ENCODE measurements at places on chromosomes 5 and 9. TPM values are rescaled to one million over a fixed set of nuclear protein-coding genes. Genes with fewer than 3 reads are reported as not detected.

DNA sequence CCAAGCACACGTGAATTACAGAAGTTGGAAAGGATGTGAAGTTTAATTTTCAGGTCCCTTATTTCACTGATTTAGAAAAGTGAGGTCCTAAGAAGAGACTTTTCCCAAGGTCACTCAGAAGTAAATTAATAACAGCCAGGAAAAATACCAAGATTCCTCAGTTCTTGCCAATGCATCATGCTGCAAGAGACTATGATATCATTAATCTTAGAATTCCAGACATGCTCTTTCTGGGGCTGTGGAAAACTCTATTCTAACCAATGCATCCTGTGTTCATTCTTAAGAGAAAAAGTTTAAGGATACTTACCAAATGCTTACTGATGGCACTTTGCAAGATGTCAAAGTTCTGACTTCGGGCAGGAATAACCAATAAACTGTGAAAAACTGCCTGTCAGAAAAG lies 42.8 kb downstream of the TEX10 start:
- no peak for DNase-seq

DNA sequence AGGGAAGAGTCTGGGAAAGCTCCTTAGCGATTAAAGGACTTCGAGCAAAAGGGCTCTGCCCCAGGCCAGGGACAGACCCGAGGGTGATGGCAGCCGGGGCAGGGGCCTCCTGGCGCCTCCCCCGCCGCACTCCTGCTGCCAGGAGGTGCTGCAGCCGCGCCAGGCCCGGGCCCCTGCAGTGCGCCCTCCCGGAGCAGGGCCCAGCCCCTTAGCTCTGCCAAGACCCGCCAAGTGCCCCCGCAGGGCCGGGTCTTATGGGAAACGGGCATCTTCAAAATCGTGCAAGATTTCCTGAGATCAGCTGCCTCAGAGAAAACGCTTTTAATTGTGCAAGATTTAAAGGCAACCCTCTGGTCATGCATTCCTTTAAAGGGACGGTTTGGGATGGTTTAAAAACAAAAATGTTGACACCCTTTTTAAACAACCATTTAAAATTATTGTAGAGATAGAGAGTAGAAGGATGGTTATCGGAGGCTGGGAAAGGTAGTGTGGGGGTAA lies 52.4 kb downstream of the CDC14B start:
- DNase-seq, result no peak

The SPINK7 gene
- total RNA-seq, result not detected

The PCDHGA8 gene
- total RNA-seq, result 2.7 TPM

The CDH9 gene
- 55.9 TPM for total RNA-seq

- peak; percentile 91 for DNase-seq
These were observed at the start of gene KLHL9 for GRCh38 chr9:21334701-21335632. KLHL9 (minus strand) TSS chr9:21335404; CDS start chr9:21334859, 545 bp downstream.

The DMRT3 gene
- total RNA-seq, result 1.4 TPM

The NDFIP1 gene
- total RNA-seq, result 261 TPM

The MCIDAS gene
- not detected for total RNA-seq

The FAM78A gene
- total RNA-seq, result 12.8 TPM

The NTNG2 gene
- total RNA-seq, result 44.0 TPM

DNA sequence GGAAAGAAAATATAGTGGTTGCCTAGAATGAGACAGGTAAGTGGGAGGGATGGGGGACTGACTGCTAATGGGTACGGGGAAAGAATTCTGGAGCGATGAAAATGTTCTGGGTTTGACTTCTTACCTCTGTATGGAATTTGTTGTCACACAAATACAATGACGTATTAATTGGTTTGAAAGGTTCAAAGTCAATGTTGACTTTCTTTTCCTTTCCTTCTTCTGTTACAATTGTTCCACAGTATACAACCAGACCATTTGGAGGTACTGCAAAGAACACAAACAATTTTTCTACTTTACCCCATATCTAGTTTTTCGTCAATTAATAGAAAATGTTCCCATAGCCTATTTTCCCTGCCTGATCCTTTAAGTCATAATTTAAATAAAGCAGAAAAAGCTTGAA lies 25.6 kb downstream of the ETF1 start:
- no peak for DNase-seq

DNA sequence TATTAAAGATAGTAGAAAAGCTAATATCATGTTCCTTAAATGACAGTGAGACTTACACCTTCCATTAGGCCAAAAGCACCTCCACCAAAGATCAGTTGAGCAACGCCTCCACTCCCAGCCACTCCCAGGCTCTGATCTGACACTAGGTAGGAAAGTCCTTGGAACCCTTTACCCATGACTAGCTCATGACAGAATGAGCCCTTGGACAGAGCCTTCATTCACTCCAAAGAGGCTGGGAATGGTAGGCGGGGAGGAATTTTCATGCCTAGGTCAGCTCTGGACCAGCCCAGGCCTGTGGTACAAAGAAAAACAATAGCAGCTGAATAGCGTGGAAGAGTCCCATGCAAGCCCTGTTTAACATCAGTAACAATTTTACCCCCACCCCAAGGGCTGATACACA lies 493.7 kb downstream of the NR2F1-AS1 start:
- no peak for DNase-seq

DNA sequence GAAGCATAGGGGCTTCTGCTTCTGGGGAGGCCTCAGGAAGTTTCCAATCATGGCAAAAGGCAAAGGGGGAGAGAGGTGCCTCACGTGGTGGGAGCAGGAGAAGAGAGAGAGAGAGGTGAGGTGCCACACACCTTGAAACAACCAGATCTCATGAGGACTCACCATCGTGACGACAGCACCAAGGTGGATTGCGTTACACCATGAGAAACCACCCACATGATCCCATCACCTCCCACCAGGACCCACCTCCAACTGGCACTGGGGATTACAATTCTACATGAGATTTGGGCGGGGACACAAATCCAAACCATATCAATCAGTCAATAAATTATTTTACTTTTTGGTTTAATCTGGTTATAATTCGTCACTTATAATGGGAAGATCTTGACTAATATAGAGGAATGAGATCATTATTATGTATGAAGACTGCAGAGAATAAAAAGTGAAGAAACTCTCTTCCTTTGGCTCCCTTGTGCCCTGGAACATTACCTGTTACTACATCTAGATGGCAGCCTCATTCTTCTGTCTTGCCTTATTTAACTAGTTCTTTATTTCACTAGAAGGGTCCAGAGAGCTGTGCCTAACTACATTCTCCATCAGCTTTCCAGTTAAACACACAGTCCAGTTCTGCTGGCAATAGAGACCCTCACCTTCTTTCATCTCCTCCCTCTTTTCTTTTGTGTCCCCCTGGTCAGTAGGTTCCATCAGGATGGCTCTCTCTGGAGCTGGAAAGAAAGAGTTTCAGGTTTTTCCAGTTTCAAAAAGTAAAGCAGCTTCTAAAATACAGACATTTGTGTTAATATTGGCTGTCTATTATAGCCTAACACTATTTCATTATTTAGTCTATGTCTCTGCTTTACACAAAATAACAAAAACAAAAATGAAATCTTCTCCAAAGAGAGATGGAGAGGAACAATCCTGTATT lies 21.7 kb upstream of the SPINK7 start:
- no peak for DNase-seq

- DNase-seq, result no peak
These were observed 748.7 kb downstream of the TLE4 start for GRCh38 chr9:80320480-80320879.

The FAXDC2 gene
- total RNA-seq, result 47.5 TPM

DNA sequence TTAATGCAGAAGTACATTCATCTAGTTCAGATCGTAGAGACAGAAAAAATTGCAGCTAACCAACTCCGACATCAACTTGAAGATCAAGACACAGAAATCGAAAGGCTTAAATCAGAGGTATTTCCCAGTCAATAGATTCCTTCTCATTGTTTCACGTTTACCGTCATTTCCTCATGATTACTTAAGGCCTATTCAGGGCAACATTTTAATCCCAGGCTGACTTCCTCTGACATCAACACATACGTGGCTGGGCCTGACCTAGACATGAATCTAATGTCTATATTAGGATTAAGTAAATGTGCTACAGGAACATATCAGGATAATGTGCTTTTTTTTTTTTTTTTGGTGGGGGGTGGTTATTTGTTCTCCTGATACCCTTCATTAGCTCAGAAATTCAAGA lies 107.9 kb downstream of the RASGRF2 start:
- no peak for DNase-seq

- DNase-seq, result no peak
These were observed 46.8 kb downstream of the NLN start for GRCh38 chr5:65768723-65769346.

The SLC6A7 gene
- total RNA-seq, result 39.5 TPM

The DND1 gene
- total RNA-seq, result 2.9 TPM

DNA sequence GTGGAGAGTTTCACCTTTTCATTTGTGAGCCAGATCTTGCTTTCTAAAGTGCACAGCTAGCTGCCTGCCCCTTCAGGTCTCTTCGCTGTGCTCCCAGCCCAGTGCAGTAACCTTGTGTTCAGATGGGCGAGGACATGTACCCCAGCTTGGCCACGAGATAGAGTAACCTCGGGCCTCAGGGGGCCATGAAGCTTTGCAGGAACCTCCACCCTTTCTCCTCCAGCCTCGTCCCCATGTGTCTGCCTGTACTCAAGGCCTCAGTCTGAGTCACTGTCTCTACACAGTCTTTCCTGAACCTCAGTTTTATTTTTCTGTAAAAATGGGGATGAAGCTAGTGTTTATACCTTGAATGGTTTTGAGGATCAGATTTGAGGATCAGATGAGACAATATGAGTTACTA lies 37.9 kb downstream of the ERGIC1 start:
- DNase-seq, result no peak

DNA sequence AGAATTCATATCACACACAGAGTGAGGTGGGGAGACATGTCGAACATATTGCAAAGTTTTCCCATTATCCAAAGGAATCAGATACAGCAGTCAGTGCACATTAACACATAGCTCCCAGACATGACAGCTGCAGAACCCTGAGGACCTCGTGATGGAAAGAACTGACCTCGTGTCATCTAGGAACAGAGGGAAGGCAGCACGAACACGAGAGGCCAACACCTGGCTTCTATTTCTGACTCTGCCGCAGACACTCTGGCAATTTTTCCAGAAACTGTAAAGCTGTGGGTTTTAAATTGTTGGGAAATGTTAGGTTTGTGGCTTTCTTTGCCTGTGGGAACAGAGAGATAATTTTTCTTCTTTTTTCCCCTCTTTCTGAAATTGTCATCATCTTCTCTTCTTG lies 315.0 kb upstream of the PIK3R1 start:
- DNase-seq, result no peak

DNA sequence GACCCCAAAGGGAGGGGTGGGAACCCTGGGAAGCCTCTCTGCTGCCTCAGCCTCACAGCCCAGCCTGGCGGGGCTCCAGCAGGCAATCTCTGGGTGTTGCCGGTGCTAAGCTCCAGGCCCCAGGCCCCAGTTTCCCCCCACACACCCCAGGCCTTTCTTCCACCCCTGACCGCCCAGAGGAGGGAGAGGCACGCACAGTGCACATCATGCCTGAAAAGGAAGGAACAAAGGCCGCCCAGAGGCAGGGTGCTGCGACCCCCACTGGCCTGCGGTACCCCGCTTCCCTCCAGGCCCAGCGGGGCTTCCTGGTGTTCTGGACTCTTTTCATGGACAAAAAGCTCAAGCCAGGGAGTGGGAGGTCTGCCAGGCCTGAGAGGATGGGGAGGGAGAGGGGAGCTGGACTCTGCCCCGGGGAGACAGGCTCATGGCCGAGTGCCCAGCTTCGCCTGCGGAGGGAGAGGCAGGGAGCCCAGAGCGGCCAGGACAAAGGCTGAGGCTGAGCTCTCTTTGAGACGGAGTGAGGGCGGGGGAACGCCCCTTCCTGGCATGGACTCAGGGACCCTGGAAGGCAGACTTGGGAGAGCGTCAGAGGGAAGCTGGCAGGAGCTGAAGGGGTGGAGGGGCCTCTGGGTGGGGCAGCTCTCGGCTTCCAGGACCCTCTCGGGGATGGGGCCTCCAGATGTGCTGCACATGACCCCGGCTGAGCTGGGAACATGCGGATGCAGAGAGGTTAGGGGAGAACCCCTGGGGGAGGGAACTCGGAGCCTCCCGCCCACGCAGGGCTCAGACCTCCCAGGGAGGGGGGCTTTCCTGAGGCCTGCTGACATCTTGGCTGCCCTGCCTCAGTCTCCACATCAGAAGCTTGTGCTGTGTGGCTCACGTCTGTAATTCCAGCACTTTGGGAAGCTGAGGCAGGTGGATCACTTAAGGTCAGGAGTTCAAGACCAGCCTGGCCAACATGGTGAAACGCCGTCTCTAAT lies 1.8 kb upstream of the ENTPD2 start:
- peak; percentile 89 for DNase-seq

The FAT2 gene
- not detected for total RNA-seq

Data from dorsolateral prefrontal cortex (tissue), 122 donors.